ENCODE measurements at places on chromosomes 4 and X.

- DNase-seq = no peak
Measured at GRCh38 chrX:68697036-68697435, 49.6 kb downstream of the STARD8 start.

DNA sequence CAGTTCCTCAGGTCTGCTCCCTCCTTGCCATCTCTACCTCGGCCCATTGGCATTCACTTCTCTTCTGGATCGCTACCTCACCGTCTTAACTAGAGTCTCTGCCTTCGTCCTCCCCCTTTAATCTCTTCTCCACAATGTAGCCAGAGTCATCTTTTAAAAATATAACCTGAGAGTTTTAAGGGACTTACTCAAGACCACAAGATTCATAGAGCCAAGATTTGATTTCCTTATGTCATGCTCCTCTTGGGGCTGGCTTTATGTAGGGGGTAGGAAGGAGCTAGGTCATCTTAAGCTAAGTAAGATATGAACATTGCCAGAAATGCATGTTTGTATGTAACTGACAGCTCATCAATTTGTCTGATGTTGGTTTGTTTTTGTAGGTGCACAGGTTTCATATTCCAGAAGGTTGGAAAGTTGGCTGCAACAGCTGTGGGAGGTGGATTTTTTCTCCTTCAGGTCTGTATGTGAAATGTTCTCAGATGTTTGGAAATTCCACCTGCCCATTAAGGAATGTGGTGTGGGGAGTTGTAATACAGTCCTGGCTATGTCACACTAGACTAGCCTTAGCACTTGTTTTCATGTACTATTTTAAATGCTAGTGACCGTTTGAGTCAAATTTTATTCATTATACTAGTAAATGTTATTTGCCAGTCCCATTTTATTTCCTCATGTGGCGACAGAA, 19.6 kb downstream of the FUNDC2 start:
- no peak for DNase-seq

GRCh38 chr4:15765391-15765790, 12.7 kb upstream of the CD38 start:
- no peak for DNase-seq

- DNase-seq = no peak
Measured at GRCh38 chr4:181162676-181163075, 1080.5 kb upstream of the TENM3 start.

DNA sequence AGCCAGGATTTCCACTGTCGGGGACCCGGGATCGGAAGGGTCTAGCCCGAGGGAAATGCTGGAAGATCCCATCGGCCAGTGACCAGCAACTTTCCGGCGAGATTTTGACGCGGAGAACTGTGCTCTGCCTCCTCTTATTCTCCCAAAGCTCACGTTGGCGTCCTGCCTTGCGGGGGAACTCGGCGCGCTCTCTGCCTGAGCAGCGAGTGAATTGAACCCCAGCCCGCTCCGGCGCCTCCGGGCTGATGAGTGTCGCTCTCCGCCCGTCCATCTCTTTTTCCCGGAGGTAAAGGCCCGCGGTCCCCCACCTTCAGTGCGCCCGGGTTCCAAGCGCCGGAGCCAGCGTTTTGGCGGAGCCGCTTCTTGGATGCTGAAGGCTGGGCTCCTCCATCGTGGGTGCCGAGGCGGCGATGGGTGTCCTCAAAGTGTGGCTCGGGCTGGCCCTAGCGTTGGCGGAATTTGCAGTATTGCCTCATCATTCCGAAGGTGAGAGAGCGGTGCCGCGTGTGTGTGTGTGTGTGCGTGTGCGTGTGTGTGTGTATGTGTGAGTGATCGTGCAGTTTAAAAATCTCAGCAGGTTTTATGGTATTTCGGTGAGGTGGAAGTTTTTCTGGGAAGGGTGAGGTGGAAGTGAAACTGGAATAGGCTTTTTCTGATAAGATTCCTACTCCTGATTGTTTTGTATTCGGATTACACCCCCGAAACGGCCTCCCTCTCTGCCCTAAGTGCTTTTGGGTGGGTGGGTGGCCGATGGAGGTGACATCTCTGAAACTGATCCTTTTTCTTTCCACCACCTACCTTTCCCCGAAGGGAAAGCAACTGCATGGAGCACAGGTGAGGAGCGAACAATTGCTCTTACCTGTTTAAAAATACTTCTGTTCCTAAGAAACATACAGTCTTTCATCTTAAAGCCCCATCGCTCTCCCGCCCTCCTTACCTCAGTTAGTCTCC, 752 bp downstream of the FRAS1 start:
- DNase-seq = peak; percentile 60

DNA sequence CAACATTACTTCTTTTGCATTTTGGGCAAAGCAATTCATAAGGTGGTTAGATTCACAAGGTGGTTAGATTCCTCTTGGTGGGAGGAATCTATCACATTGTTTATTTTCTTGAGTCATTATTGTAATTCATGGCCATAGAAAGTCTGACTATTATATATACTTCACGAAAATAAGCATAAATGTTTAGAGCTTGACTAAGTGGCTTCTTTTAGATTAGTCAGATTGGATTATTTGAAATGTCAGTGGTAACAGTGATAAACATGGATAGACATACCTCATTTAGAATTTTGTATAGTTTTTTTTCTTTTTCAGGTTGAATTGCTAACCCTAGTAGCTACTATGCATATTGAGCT, 24.9 kb upstream of the DYNLT3 start:
- no peak for DNase-seq

GRCh38 chrX:77924320-77924859, 13.9 kb downstream of the ATP7A start:
- no peak for DNase-seq

- DNase-seq = no peak
Measured at GRCh38 chr4:115883847-115884246, 770.4 kb upstream of the NDST4 start.

DNA sequence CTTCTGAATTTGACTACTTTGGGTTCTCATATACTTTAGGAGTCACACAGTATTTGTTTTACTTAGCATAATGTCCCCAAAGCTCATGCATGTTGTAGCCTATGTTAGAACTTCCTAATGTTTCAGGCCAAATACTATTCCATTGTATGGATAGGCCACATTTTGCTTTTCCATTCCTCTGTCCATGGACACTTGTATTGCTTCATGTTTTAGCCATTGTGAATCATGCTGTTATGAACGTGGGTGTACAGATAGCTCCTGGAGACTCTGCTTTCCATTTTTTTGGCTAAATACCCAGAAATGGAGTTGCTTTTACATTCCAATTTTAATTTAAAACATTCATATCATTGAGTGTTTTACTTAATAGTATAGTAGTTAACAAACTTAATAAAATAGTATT, 54.5 kb downstream of the HTT start:
- DNase-seq = no peak

All from stimulated activated CD4-positive, alpha-beta T cell treated with anti-CD3 and anti-CD28 coated beads, Interleukin-15, amount 100 ng/mL, for 24 hours (primary cell).